ENCODE measurements at places on chromosomes 16 and 17. TPM values are rescaled to one million over a fixed set of nuclear protein-coding genes. Genes with fewer than 3 reads are reported as not detected.

Gene CES3
- 6.3 TPM for total RNA-seq

- DNase-seq = no peak
Measured at GRCh38 chr17:2421315-2422147, 20.7 kb upstream of the MNT start.

DNA sequence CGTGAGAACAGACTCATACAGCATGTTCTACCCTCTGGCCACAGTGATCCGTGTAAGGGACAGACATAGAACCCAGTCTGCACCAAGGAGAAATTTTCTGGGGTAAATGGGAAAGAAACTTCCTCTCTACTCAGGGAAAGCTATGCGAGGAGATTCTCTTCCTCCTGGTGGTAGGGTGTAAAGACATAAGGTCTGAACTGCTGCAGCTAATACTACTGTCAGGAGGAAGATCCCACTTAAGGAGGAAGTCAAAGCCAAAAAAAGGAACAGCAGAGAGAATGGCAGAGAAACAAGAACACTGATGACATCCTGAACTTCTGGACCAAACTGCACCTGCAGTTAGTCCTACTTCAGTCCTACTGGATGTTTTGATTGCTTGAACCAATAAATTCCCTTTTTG, 7.1 kb upstream of the TM4SF5 start:
- no peak for DNase-seq

GRCh38 chr17:47847341-47848197, 3.4 kb downstream of the SP6 start:
- no peak for DNase-seq

Gene RAB34
- total RNA-seq = 68.7 TPM

GRCh38 chr16:27634779-27635178, 84.8 kb downstream of the KATNIP start:
- DNase-seq = no peak

Data from bronchial epithelial cell (primary cell).